Activated CD8-positive, alpha-beta memory T cell treated with anti-CD3 and anti-CD28 coated beads for 24 hours (primary cell): ENCODE measurements at places on chromosomes 12 and 14.

- DNase-seq: no peak
Measured at GRCh38 chr14:95313190-95313589, 6.5 kb downstream of the CLMN start.

DNA sequence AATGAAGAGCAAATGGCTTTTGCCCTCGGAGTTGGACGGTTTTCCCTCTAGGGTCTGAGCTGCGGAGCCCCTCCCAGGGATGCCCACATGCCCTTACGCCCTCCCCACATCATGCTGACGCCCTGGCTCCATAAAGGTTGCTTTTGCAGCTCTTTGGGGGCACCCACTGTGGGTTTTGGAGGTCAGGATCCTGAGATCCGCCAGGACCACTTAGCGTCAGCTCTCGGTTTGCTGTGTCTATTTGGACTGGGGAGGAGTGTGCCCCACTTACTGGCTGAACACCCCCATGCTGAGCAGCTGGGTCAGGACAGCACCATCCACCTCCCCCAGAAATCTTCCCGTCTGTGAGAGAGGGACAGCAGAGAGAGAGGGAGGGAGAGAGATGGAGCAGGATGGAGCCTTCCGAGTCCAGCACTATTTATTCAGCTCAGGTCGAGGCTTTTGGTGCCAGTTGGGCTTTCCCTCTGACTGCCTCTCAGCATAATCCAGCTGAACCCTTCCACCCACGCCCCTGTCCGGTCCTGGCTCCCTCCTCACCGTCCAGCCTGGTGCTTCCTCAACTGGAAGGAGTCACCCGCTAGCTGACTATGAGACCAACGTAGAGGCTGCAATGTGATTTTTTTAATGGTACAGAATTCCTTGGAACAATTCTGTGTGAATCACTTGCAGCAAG is 18.9 kb upstream of the LRTM2 start:
- DNase-seq: peak; percentile 45

DNA sequence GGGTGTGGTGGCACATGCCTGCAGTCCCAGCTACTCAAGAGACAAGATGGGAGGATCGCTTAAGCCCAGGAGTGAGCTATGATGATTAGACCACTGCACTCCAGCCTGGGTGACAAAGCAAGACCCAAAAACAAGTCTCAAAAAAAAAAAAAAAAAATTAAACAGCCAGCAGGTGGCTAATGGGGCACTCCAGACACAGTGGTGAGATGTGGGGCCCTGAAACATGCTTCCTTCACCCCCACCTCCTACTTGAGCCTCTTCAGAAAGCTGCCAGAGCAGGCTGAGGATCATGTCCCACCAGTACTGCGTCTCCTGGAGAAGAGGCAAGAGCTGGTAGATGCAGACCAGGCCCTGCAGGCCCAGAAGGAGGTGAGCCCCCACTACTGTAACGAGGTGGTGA is 2.1 kb downstream of the CFAP73 start:
- DNase-seq: no peak

GRCh38 chr14:95319312-95320077 is at the start of gene CLMN:
Gene CLMN, minus strand, starts transcription at chr14:95319908. Its CDS starts 116 bp downstream, at chr14:95319792.
- peak; percentile 71 for DNase-seq

- DNase-seq: no peak
Measured at GRCh38 chr14:23052182-23052623, 5.1 kb downstream of the CDH24 start.

GRCh38 chr12:91622037-91622436 is 439.4 kb upstream of the DCN start:
- no peak for DNase-seq

DNA sequence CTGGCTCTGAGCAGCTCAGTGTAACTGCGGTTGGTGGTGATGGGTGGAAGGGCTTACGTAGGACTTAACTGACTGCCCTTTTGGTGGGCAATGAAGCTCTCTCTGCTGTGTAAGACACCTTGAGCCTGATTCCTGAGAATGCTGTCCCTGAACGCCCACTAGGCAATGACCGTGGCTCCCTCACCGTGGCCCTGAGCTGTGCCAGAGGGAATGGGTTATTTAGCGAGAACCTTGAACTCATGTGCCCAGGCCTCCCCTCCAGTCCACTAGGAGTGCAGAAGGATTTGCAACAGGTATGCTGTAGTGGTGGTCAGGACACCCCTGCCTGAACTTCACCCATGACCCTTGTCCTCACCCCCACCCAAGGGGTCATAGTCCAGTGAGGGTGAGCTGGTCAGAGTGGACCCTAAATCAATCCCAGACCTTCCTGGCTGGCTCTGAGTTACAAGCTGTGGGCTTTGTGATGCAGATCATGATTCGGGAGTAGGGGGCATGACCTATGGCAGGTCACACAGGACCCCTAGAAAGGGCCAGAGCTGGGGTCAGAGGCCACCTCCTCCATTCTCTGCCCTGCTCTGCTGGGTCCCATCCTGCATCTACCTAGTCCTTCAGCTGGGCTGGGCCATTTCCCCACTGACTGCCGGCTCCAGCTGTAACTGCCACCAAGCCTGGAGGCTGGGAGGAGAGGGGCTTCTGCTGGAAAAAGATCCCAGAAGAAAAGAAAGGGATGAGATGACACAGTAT is 14.5 kb upstream of the ANKRD33 start:
- no peak for DNase-seq

DNA sequence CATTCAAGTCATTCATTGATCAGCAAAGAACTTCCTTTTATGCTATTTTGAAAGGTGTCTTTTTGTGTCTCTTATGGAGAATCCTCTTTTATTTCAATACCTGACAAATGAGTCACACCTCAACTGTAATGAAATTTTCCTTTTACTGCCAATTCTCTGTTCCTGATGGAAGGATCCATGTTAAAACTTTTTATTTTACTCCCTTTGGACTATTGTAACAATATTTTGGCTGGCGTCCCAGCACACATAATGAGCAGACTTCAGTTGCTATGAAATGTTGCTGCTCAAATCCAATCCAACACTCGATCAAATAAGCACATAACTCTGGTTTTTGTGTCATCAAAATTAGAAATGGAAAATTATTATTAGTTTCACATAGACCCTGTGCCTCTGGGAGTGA is 21.9 kb upstream of the SLC15A5 start:
- no peak for DNase-seq

GRCh38 chr12:15496738-15497137 is 174.4 kb downstream of the PTPRO start:
- no peak for DNase-seq

GRCh38 chr14:52885230-52885629 is 65.6 kb downstream of the FERMT2 start:
- DNase-seq: no peak

DNA sequence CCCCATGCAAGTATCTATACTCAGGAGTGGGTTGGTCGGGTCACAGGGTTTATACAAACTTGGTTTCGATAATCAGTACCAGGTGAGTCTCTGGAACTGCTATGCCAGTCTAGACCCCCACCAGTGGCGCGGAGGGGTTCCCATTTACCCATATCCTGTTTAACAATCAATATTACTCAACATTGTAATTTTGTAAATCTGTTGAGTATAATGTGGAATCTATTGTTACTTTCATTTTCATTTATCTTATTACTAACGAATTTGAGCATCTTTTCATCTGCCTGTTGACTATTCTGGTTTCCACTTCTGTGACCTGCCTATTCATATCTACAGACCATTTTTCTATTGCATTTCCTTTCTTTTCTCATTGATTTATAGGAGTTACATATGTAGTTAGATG is 275.2 kb upstream of the CRY1 start:
- peak; percentile 73 for DNase-seq

DNA sequence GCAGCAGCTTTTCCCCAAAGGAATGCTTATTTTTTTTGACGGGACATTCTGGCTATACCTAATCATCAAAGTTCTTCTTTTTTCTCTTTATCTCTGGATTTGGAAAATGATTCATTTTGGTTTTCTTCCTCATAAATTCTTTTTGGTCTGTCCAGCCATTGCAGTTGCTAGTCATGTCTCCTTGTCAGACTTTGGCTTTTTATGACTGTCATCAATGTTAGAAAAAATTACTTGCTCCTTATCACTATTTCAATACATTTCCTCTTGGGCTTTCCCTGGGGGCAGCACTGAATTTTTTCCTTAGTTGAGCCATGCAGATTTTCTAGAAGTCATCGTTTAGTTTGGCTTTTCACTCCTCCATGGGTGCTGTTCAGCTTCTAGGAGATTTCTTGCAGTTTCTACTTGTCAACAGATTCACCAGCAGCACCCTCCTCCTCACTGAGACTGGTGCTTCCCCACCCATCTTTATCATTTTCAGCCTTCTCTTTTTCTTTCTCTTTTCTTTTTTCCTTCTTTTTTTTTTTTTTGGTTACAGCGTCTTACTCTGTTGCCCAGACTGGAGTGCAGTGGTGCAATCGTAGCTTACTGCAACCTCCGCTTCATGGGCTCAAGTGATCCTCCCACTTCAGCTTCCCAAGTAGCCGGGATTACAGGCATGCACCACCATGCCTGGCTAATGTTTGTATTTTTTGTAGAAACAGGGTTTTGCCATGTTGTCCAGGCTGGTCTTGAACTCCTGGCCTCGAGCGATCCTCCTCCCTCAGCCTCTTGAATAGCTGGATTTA is 5.2 kb downstream of the ADIPOR2 start:
- no peak for DNase-seq

DNA sequence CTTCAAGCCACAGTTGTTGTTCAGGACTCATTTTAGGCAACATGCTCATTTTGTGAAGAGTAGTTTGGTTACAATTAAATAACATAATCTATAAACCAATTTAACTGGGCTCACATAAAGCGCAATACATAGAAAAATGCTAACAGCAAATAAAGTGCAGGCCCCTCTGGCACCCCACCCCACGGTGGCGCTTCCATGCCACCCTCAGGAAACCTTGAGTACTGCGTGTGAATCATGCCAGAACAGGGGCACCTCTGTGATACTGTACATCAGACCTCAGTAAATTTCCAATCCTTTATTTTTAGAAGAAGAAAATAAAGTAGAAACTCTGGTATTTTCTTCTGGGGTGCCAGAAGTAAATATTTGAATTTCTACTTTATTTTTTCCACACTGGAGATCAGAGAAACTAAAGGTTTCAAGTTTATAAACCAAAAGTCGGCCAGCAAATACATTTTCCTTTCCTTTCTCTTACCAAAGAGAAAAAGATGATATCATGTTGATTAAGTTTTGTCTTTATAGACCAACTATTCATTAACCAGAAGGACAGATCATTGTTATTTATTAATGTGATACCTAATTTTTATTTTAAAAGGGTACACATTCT is 316.8 kb downstream of the PAWR start:
- DNase-seq: no peak

DNA sequence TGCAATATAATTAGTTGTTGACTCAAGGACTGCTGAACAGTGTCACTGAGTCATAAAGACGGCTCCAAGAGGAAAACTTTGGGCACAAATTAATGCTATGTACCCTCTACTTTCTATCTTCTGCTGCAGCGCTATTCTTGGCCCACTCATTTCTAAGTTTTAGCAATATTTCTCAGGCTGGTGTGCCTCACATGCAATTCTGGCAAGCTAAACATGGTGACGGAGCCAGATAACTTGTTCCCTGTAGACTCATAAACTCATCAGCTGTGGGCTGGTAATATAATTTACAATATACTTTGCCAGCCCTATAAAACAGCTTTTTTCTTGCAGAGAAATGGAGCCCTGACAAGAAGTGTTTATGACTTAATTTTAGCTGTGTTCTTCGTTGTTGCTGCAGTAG is 615.1 kb downstream of the NRXN3 start:
- DNase-seq: no peak

DNA sequence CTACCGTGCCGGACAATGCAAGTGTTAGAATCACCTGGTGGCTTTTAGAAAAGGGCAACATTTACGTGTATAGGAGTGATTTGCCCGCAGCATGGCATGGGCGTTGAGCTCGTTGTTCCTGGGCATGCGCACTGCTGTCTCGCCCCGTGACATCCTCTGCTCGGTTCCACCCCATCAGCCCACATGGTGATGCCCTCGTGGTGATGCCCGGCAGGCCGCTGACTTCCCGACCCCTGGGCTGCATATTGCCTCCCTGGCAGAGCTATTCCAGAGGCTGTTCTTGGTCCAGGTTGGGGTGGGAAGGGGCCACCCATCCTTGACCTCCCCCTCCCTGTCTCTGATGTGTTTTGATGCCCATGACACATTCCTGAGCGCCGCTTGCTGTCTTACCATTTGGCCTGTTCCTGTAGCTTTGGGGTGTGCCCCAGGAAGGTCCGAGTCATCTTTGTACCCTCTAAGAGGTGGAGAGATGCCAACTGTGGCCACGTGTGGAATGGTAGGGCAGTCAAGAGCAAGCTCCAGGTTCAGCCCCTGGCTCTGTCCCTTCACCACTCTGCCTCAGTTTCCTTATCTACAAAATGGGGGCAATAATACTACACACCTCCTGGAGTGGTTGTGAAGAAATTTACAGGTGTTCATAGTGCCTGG is 4.8 kb downstream of the HIP1R start:
- DNase-seq: no peak

DNA sequence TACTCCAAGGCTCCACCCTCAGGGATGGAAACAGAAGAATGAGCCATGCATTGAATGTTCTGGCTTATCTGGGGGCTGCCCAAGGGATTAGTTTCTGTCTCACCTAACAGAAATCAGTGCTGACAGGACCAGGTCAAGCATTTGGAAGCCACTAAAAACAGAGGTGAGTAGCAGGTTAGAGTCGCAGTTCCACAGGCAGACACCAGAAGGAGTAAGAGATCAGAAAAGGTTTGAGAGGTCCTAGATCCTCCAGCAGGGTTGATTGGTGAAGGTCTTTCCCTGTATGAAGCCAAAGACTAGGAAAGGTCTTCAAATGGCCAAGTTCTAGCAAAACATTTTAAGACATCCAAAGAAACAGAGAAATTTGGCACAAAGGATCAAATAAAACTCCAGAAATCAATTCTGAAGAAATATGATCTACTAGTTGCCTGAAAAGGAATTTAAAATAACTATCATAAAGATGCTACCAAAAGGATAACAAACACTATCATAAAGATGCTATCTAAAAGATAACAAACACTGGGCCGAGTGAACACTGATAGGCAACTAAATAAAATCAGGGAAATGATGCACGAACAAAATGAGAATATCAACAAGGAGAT is 19.5 kb upstream of the TTC9 start:
- peak; percentile 73 for DNase-seq

DNA sequence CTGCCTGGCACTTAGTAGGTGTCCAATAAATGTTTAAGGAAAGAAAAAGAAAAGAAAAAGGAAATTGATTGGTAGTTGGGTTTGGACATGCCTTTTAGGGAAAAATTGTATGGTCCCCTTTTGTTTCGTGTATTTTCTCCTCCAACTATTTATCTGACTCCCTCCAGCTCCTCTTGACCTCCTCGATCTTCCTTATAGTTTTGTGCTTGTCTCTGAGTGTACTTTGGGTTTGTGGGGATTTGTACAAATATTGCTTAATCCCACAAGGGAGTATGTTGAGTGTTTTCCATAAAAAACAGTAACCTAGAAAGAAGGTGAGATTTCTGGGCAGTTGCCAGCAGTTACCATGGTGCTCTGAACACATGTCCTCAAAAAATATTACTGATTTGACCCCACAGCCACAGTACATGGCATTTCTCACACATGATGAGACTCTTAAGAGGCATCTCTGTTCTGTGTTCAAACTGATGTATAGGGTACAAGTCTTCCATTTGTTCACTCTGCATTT is 15.7 kb downstream of the PLEKHG7 start:
- no peak for DNase-seq
